Suppressor macrophage treated with lipopolysaccharide for 1 hour (primary cell): ENCODE measurements at places on chromosomes 1 and 21.

- no peak for DNase-seq
These were observed 20.1 kb upstream of the NKAIN1 start for GRCh38 chr1:31259746-31260145.

- DNase-seq: no peak
These were observed 6.7 kb upstream of the PTBP2 start for GRCh38 chr1:96714881-96715280.

- DNase-seq: no peak
These were observed 5.3 kb downstream of the TNFRSF14 start for GRCh38 chr1:2561446-2561845.

GRCh38 chr1:56355422-56355821, 223.9 kb downstream of the PLPP3 start:
- no peak for DNase-seq

GRCh38 chr1:24284156-24284471, 35.0 kb upstream of the GRHL3 start:
- DNase-seq: no peak

DNA sequence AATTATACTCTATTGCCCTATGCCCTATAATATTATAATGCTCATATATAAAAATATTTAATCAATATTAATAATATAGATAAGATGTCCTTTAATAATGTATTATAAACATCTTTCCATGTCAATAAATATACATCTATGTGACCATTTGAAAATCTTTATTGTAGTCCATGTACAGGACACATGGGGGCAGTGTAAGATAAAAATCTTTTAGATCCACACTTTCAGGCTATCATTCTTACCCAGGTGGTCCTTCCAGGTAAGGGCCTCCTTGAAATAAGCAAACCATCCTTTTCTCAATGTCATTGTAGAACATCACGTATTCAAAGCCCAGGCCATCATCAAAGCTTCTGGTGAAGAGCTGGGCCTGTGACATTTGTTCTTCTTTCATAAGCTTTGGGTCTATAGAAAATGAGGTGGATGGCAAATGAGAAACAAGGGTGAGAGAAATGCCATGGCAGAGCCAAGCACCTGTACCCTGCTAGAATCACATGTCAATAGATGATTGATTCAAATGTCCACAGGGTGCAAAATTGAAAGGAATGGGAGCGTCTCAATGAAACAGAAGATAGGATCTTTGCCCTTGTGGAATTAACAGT, 20.2 kb downstream of the THEM4 start:
- peak; percentile 39 for DNase-seq

GRCh38 chr1:116292929-116293725, 79.9 kb upstream of the ATP1A1 start:
- DNase-seq: no peak

GRCh38 chr1:44254392-44254910, 41.2 kb downstream of the DMAP1 start:
- DNase-seq: no peak

- DNase-seq: no peak
These were observed 12.6 kb upstream of the SAMD11 start for GRCh38 chr1:910881-911721.

GRCh38 chr1:5705751-5706150, 286.5 kb downstream of the NPHP4 start:
- DNase-seq: no peak

DNA sequence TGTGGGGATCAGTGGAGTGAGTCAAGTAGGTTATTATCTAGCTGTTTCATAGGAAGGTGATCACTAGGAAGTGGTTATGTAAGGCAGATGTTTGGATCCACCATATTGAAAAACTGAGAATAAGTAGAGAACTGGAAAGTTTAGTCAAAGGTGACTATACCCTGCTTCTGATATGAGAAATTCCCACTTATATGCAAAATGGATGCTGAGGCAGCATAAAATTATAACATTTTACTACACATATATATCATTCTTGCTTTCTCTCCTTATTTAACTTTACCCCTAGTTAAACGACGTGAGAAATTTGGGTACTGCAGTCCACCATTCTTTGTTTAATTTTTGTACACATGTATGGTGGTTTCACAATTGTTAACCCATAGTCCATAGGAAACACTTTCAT, 142.4 kb downstream of the ADGRL4 start:
- no peak for DNase-seq

- no peak for DNase-seq
These were observed 12.3 kb downstream of the COLGALT2 start for GRCh38 chr1:184025242-184025675.

DNA sequence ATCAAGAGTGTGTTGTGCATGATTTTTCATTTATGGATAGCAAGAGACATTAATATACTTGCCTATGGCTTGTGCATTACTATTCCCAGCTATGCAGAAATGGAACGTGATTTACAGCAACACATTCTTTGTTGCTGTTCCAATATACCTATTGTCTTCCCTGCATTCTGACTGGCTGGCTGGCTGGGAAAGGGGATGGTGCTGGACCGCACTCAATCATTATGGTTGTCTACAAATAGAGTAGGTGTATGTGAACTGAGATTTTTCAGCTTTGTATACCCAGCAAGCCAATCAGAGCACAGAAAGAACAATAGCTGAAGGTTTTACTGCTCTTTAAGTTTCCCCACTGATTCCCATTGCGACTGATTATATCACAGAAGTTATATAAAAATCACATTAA, 167.5 kb downstream of the ATG4C start:
- DNase-seq: no peak

DNA sequence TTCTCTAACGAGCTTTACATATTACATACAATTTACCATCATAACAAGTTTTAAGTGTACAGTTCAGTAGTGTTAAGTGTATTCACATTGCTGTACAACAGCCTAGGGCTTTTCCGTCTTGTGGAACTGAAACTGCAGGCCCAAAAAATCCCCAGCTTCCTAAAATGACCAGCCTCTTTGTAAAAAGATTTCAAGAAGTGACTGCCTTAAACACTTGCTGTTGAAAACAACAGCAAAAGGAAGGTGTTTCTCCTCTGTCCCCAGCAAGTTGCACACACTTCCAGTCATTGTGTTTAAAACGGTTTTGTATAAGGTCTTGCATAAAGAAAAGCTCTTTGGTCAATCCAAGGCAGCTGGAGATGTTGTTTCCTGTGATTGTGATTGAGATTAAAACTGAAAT, 16.0 kb upstream of the GBP1 start:
- peak; percentile 86 for DNase-seq

GRCh38 chr21:45042664-45043161, 31.7 kb upstream of the ADARB1 start:
- DNase-seq: no peak

- DNase-seq: no peak
These were observed 117.2 kb downstream of the DMRTB1 start for GRCh38 chr1:53576381-53576801.

- no peak for DNase-seq
These were observed 40.7 kb upstream of the GPR37L1 start for GRCh38 chr1:202081992-202082391.

DNA sequence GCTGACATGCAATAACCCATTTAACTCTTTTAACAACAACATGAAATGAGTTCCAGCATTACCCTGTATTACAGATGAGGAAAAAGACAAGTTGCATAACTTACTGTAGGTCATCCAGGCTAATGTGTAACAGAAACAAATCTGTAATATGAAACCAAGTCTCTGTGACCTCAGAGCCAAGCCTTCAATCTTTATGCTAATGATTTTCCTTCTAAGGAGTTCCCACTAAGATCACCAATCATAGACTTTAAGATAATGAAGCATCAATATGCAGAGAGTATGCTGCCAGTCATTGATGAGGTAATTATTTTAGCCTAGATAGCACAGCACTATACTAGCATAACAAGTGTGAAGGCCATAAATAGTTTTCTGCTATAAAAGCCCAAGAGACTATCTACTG, 35.6 kb upstream of the RNPC3 start:
- peak; percentile 45 for DNase-seq

DNA sequence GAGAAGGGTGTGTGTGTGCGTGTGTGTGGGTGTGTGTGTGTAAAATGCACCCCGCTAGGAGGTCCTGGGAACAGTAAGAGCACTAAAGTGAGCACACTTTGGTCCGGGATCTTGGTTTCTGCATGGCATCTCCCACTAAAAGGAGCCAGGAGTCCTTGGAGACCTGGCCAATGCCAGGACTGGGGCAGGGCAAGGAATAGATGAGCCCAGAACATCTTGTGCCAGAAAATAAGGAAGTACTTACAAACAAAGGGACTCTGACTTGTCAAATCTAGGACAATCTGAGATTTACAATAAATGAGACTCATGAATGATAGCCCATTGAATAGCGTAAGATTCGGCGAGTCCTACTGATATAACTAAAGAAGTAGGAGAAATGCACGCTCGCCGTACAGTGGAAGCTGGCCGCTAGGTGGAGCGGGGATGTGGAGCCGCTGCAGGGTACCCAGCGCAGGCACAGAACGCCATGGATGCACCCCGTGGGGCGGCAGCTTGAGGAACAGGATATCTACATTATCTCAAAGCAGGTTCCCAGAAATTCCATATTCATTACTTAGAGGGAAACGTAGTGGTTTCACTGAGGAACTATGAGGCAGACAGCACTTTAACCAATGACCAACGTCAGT, 7.1 kb downstream of the SLC37A1 start:
- DNase-seq: no peak

DNA sequence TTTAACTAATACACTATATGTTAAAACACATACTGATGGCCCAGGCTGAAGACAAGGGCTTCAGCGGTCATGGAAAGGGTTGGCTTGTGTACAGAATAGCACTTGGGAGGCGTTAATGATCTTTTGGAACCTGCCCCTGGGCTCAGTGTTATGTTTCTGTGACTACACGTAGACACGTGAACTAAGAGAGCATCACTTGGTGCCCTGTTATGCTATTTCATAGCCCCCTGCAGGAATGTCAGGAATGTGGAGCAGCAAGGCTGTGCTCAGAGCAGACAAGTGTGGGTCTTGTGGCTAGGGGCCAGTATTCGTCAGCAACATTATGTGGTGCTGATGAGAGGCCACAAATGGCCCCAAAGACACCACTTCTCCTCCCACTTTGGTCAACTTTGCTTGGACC, 132.4 kb downstream of the MAP3K21 start:
- DNase-seq: no peak
